ENCODE measurements at places on chromosomes 13 and 19. TPM values are rescaled to one million over a fixed set of nuclear protein-coding genes. Genes with fewer than 3 reads are reported as not detected.

The CHST8 gene
- not detected for total RNA-seq

DNA sequence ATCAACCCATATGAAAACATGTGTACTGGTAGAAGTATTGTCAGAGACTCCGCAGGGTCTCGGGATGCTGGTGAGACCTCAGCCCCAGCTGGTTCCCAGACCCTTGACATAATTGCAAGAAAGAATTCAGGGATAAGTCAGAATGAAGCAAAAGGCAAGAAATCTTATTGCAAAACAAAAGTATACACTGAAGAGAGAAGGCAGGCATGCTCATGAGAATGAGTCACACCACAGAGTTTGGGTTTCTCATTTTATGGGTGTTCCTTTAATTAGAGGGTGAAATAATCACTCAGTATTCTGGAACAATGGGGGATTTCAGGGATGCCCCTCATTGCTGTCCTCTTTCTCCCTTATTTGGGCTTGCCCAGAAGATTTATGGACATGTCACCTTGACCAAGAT is 1423.8 kb upstream of the MIR17HG start:
- no peak for DNase-seq

DNA sequence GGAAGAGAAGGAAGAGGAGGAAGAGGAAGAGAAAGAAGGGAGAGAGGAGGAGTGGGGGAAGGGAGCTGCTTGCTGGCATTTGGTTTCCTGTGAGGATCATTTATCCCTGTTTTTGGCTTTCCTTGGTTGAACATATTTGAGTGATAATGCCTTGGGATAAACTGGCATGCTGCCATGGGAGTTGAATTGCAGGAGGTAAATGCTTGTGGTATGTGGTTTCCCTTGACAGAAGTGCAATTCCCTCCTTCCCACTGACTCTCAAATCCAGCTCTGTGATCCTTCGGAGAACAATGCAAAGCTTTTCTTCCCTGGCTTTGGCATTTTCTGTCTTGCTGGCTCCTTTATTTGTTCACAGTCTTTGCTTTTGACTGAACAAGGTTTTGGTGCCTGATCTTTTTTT is 27.2 kb upstream of the CBY2 start:
- DNase-seq: no peak

DNA sequence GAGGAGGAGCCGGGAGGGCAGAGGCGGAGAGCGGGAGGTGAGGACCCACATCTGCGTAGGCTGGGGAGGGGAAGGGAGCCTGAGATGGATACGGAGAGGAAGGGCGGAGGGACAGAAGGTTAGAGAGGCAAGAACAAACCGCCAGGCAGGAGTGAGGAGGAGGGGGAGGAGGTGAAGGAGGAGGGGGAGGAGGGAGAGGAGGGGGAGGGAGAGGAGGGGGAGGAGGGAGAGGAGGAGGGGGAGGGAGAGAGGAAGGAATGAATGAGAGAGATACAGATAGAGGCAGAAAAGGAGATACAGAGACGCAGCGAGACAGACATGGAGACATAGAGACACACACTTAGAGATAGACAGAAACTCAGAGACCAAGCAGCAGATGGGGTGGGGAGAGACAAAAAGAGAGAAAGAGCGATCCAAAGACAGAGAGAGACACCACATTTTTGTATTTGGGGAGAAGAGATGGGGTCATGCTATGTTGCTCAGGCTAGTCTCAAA is 782 bp upstream of the CA11 start:
- no peak for DNase-seq

The SLC7A10 gene
- not detected for total RNA-seq

DNA sequence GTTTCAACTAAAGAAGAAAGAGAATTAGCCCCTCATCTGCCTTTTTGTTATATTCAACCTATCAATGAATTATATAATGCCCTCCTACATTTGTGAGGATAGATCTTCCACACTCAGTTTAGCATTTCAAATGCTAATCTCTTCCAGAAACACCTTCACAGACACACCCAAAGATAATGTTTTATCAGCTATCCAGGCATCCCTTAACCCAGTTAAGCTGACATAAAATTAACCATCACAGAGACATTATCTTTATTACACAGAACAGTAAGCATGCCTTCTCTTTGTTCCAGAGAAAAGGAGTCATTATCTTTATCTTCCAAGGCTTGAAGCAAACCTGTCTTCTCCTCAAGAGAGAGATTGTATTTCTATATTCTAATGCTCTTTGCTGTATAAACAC is 53.1 kb downstream of the PCDH20 start:
- DNase-seq: no peak

Data from activated T-helper 1 cell treated with anti-CD3 and anti-CD28 coated beads, Interleukin-12 subunit alpha, Interleukin-12 subunit beta, Interleukin-2, Interleukin-4 antibody, amounts not matched to agents 30 ng/mL and 10 ng/mL and 1 ng/mL, durations not matched to agents 14 hours and 24 hours and 36 hours (primary cell).